ENCODE measurements at places on chromosomes 13 and 19.

DNA sequence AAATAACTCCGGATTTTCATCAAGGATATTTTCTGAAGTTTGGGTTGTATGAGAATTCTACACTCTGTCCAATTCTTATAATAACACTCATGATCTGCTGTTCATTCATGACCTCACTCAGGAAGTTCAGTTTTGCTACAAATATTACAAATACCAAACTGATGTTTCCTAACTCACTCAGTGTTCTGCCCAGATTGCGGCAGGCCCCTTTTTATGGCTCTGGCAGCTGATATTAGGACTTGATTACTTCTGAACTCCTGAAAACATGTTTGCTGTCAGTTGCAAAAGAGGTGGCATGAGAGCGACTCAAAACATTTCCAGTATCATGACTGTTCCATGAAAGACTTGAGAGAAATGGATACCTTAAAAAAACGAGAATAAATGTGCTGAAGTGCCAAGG lies 188.0 kb downstream of the RGCC start:
- peak overlapping the region; percentile 88 for H3K27ac ChIP-seq
- H3K27me3 ChIP-seq, result no peaks in the 10 kb centered on the region
- DNase-seq, result peak; percentile 80
- H3K4me1 ChIP-seq, result peaks cover 77% of the 10 kb centered on the region
- H3K36me3 ChIP-seq, result no peaks in the 10 kb centered on the region
- no peak overlapping the region for H3K4me3 ChIP-seq

GRCh38 chr19:30173593-30174356 lies 198.4 kb upstream of the ZNF536 start:
- DNase-seq, result no peak
- no peak overlapping the region for H3K4me3 ChIP-seq
- no peaks in the 10 kb centered on the region for H3K27me3 ChIP-seq
- no peak overlapping the region for H3K27ac ChIP-seq
- no peaks in the 10 kb centered on the region for H3K4me1 ChIP-seq

DNA sequence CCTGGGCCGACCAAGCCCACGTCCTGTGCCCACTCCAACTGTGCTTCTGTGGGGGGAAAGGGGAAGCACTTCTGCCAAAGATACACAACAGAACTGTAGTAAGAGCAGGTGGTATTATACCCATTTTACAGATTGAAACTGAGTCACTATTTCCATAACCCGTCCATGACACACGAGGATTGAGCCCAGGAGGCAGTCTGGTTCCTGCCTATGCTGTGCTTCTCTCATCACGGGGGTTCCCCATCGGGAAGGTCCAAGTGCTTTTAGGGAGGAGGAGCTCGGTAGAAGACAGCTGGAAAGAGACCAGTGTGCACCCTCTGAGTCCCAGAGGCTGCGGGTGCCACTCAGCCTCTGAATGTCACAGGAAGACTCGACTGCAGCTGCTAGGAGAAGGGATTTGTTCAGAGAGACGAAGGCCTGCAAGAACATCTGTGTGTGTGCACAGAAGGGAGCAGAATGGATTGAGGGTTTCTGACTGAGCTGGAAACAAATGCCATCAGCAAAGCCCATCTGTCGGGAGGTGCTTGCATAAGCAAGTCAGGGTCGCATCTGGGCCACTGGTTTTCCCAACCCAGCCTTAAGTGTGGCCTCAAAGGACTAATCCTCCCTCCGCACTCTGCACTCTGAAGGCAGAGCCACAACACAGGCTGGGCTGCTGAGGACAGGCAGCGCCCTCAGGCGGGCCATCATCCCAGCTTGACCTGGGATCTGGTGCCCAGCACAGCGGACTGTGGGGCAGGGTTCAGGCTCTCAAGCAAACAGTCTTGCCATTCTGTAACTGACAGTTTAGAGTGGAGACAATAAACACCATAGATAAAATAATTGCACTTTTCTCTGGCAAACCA lies 150.0 kb downstream of the DPF1 start:
- peaks cover 4% of the 10 kb centered on the region for H3K36me3 ChIP-seq
- H3K4me3 ChIP-seq, result no peak overlapping the region
- peak overlapping the region; percentile 26 for H3K27ac ChIP-seq
- H3K4me1 ChIP-seq, result no peaks in the 10 kb centered on the region
- no peak for DNase-seq
- H3K27me3 ChIP-seq, result no peaks in the 10 kb centered on the region

GRCh38 chr19:391207-391557 lies 17.8 kb downstream of the C2CD4C start:
- H3K4me1 ChIP-seq, result no peaks in the 10 kb centered on the region
- H3K27ac ChIP-seq, result no peak overlapping the region
- H3K36me3 ChIP-seq, result no peaks in the 10 kb centered on the region
- H3K27me3 ChIP-seq, result no peaks in the 10 kb centered on the region
- no peak for DNase-seq

- no peaks in the 10 kb centered on the region for H3K4me1 ChIP-seq
- no peak overlapping the region for H3K27ac ChIP-seq
- H3K4me3 ChIP-seq, result no peak overlapping the region
- DNase-seq, result no peak
These were observed 46.4 kb upstream of the FAM216B start for GRCh38 chr13:42735010-42735409.

DNA sequence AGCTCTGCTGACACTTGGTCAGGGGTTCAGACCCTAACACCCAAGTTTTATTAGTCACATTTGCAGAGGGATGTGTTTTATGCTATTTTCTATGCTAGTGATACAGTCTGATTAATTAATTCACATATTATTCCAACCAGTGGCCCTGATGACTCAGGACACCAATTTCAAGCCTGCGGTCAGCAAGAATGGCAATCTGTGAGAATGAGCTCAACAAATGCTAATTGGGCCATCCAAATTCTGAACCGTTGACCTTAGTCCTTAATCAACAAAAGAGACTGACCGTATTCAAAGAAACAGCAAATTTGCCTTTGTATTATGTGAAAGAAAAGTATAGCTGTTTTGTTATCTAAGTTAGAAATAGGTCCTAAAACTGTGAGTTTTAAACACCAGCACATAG lies 9.6 kb upstream of the KL start:
- H3K36me3 ChIP-seq, result no peaks in the 10 kb centered on the region
- no peak for DNase-seq
- H3K4me3 ChIP-seq, result no peak overlapping the region
- H3K4me1 ChIP-seq, result no peaks in the 10 kb centered on the region
- no peaks in the 10 kb centered on the region for H3K27me3 ChIP-seq
- H3K27ac ChIP-seq, result no peak overlapping the region
